ENCODE measurements at places on chromosomes 1 and 21.
A peak's percentile ranks its signal among the peaks of the same experiment; 100 is the strongest.

- peak; percentile 91 for DNase-seq
These were observed 4.1 kb downstream of the KIF21B start for GRCh38 chr1:201019321-201019977.

DNA sequence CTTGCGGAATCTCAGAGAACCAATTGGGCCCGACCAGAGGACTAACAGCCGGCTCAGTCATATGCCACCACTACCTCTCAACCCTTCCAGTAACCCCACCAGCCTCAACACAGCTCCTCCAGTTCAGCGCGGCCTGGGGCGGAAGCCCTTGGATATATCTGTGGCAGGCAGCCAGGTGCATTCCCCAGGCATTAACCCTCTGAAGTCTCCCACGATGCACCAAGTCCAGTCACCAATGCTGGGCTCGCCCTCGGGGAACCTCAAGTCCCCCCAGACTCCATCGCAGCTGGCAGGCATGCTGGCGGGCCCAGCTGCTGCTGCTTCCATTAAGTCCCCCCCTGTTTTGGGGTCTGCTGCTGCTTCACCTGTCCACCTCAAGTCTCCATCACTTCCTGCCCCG lies 49.8 kb downstream of the ACP6 start:
- DNase-seq: no peak

DNA sequence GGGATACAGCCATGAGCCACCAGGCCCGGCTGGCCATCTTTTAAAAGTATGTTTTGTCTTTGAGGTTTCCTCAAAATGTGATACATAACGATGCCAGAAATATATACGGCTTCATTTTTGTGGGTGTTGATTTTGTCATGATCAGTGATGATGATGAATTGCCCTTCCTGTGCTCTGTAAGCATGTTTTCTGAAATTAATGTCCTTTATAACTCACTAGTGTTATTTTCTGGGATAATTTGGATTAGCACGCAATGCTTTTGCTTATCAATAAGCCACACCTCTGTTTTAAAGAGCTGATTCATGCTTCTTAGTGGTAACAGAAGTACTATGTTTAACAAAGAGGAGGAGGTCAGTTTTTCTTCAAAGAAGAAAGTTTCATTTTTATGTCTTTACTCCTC lies 25.6 kb downstream of the PHACTR4 start:
- DNase-seq: no peak

- DNase-seq: no peak
These were observed 12.1 kb upstream of the ABL2 start for GRCh38 chr1:179241530-179242097.

DNA sequence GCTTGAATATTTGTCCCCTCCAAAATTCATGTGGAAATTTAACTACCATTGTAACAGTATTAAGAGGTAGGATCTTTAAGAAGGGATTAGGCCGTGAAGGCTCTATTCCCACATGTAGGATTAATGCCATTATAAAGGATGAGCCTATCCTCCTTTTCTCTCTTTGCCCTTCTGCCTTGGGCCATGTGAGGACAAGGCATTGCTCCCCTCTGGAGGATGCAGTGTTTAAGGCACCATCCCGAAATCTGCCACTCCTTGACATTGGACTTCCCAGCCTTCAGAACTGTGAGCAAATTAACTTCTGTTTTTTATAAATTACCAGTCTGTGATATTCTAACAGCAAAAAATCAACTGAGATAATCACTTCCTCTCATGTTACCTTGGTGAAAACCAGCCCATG lies 124.4 kb downstream of the TOMM20 start:
- no peak for DNase-seq

DNA sequence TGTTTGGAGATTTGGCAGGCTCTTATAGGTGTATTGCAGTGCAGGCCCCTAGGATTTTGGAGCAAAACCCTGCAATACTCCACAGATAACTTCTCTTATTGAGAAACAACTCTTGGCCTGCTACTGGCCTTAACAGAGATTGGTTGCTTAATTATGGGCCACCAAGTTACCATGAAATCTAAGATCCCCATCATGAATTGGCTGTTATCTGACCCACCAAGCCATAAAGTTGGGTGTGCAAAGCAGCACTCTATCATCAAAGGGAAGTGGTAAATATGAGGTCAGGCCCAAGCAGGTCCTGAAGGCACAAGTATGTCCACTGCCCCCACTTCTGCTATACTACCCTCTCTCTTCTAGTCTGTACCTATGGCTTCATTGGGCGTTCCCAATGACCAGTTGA lies 130.0 kb upstream of the TNFSF4 start:
- DNase-seq: no peak

GRCh38 chr1:21855257-21856096 lies 43.4 kb downstream of the LDLRAD2 start:
- DNase-seq: no peak

DNA sequence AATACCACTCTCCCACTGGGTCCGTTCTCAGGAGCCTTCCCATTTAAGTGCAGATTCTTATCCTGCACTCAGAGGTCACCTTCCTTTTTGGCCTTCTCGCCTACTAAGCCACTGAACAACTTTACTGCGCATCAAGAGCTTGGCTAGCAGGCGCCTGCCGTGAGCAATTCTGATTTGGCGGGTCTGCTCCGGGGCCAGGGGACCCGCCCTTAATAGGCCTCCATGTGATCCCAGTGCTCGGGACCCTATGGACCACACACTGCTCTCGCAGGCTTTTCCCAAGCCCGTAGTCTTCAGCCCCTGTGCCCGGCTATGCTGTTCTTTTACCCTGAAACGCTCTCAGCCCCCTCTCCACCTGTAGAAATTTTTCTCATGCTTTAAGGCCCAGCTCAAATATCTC lies 45.1 kb downstream of the BCL9 start:
- no peak for DNase-seq

GRCh38 chr1:201450721-201451291 lies 18.2 kb downstream of the PHLDA3 start:
- DNase-seq: no peak

GRCh38 chr1:184940226-184940625 lies 34.1 kb downstream of the NIBAN1 start:
- no peak for DNase-seq

DNA sequence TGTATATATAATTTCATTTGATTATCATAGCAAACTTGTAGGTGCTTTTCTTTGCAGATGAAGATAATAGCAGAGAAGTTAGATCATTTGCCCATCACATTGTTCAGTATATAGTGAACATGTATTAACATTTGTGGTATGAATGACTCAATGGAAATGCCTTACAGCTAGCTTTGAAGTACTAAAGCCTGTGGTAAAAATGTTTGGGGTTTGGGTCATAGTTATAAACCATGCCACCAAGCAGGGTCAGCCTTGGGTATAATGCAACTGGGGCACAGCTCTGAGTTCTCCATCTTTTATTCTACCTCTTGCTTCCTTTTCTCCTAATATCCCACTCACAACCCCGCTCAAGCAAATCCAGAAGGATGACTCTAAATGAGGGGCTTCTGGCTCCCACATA lies 141.6 kb downstream of the KCNT2 start:
- DNase-seq: no peak

DNA sequence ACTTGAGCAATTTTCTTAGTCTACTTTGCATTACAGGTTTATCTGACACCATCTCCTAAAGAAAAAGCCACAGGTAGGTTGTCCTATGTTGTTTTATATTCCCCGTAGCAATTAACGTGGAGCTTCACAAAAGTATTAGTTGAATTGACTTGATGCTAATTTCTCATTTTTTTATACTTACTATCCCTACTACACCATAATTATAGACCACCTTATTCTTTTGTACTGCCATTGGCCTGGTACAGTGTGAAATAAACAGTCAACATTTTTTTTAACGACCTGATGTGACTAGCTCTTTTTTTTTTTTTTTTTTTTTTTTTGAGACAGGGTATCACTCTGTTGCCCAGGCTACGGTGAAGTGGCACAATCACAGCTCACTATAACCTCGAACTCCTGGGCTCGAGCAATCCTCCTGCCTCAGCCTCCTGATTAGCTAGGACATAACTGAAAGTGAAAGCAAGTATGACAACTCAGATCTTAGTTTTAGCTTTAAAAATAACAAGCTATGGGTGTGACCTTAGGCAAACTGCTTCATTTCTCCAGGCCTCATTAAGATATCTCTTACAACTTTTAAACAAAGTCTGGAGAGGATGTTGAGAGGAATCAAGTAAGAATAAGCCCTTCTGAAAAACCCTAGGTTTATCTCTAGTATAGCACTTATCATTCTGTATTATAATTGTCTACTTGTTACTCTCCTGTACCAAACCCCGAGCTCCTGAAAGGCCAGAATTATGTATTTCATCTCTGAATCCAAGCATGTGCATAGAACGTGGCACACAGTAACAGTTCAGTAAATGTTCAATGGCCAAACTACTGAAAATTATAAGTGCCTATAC lies 49.5 kb downstream of the LUZP1 start:
- DNase-seq: peak; percentile 69

DNA sequence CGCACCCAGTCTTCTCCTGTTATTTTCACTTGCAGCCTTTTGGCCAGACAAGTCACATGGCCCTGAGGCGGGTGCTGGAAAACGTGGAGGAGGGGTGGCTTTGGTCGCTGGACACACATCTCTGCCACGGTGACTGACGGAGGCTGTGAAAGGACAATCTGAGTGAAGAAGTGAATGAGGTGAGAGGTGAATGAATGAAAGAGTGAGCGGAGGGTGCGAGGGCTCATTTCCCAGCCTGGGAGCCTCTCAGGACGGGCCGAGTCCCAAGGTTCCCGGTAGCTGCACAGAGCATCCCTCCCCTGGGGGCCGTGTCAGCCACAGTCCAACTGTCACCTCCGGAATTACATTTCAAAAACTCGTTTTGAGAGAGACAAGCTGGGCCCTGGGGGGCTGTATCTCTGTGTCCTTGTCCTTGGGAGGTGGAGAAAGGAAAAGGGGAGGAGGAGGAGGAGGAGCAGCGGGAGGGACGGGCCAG lies 89.6 kb downstream of the UBIAD1 start:
- no peak for DNase-seq

DNA sequence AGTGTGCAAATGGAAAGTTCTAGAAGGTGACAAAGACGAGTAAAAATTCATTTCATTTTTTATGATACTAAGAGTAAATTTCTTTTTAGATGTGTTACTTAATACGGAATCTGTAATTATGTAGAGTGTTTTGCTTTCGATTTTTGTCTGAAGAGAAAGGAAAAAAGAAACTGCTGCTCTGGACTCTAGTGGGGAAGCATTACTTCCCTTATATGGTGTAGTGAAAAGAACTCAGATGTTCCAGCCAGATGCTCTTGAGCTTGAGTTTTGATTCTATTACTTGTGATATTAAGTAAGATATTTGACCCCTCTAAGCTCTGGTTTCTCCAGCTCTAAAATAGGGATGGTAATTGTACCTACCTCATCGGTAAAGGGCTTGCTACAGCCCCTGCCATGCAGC lies 12.2 kb upstream of the GPR161 start:
- DNase-seq: no peak

DNA sequence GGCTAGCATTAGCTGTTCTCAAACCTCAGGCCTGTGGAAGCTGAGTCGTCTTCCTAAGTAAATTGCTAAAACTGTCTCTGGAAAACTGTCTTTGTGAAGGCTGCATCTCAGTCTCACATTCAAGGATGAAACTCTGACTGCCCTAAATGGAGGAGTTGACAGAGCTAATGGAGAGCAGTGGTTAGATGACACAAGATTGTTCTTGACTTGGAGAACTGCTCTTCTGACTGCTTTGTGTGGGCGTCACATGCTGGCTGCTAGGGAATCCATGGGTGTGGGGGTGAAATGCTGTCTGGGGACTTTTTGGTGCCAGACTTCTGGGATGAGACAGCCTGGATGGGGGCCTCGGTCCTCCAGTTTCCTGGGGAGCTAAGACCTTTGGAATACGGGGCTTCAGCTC lies 24.5 kb upstream of the TSPAN2 start:
- DNase-seq: no peak

- no peak for DNase-seq
These were observed 98.9 kb upstream of the FOXD3 start for GRCh38 chr1:63223426-63223825.

- DNase-seq: no peak
These were observed 51.5 kb upstream of the LBR start for GRCh38 chr1:225479341-225479740.

- DNase-seq: no peak
These were observed 4.5 kb downstream of the RPS6KA1 start for GRCh38 chr1:26533951-26534509.

DNA sequence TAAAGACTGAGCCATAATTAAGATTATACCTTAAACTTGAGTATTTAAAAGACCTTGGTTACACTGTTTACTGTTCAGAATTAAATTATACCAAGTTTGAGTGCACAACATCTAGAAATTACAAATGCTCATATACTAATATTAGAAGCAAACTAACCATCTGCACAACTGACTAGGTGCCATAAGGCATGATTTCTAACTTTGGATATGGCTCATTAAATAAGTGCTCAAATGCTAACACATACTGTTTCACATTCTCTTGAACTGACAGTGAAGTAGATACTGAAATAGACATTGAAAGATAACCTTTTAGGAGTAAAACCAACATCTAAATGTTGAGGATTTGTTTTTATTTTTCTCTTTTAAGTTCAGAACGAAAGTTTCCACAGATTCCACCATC lies 74.1 kb downstream of the PRKAA2 start:
- DNase-seq: no peak

GRCh38 chr1:35587736-35588135 lies 14.6 kb downstream of the TFAP2E start:
- no peak for DNase-seq

DNA sequence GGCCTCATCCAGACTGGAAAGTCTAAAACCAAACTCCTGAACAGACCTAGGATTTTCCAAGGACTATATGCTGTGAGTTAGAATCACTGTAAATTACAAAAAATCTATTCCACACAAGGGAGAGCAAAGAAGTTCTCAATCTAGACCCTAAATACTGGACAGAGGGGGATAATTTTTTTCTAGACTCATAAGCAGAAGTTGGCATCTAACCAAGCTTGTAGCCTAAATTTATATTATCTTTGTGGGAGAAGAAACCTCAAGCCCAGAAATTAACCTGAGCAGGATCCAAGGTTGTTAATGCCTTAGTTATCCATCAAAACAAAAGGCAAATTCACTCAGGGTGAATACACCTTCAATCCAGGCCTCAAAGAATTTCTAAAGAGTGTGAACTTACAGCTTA lies 290.2 kb downstream of the SMYD3 start:
- DNase-seq: no peak

- no peak for DNase-seq
These were observed 109.9 kb downstream of the KIAA0319L start for GRCh38 chr1:35447278-35447677.

GRCh38 chr21:15820852-15821379 lies 91.1 kb downstream of the USP25 start:
- no peak for DNase-seq

DNA sequence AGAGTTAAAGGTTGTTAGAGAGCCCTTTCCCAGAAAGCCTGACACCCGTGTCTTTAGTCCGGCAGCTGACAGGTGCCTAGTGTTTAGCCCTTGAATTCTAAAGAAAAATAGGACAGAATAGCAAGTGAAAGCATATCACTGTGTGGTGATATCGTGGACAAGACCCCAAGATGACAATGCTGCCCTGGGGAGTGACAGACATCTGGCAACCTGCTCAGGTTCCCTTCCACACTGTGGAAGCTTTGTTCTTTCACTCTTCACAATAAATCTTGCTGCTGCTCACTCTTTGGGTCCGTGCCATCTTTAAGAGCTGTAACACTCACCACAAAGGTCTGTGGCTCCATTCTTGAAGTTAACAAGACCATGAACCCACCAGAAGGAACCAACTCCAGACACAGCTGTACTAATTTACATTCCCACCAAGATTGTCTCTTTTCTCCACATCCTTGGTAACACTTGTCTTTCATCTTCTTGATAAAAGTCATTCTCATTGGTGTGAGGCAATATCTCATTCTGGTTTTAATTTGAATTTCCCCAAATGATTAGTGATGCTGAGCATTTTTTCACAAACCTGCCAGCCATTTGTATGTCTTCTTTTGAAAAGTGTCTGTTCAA lies 107.6 kb upstream of the SGIP1 start:
- no peak for DNase-seq

Measured in central memory CD4-positive, alpha-beta T cell (primary cell).